ENCODE measurements at places on chromosomes 11 and 22.
A peak's percentile ranks its signal among the peaks of the same experiment; 100 is the strongest.

- no peak for DNase-seq
Measured at GRCh38 chr11:83778596-83778995, 492.4 kb upstream of the CCDC90B start.

GRCh38 chr22:30161051-30161469, 80.8 kb downstream of the HORMAD2 start:
- no peak for DNase-seq

DNA sequence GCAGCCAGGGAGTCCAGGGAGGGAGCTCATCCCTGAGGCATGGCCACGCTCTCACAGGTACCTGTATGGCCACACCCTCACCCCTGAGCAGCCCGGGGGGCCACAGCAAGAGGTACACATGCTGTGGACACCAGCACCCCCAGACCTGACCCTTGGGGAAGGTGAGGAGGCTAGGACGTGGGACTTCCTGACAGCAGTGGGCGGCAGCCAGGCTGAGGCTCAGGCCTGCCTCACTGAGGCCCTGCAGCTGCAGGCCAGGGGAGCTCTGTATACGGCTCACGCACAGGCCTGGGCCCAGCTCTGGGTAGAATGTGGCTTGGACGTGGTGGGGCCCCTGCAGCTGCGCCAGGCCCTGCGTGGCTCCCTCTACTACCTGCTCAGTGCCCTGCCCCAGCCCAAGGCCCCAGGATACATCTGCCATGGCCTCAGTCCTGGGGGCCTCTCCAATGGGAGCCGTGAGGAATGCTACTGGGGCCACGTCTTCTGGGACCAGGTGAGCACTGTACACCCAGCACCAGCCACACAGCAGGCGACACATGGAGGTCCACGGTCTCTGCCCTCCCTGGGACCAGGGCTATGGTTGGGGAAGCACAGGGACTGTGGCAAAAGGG, 1.8 kb downstream of the PGGHG start:
- no peak for DNase-seq

GRCh38 chr22:33139937-33140336, 81.8 kb upstream of the SYN3 start:
- no peak for DNase-seq

DNA sequence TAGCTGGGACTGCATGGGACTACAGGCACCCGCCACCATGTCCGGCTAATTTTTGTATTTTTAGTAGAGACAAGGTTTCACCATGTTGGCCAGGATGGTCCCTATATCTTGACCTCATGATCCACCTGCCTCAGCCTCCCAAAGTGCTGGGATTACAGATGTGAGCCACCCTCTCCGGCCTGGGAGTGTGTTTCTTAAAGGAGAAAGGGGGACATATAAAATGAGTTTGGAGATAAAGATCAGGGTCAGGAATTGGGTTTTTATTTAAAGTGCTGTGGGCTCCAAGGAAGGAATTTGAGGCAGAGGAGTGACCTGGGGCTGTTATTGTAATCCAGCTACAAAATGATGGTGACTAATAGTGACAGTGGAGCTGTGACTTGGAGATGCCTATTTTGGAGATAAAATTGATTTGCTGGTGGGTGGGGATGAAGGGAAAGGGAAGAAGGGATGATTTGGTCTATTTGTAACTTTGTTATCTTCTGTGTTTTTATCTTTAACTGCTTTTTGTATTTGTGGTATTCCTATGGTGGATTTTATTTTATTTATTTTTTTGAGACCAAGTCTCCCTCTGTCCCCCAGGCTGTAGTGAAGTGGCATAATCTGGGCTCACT, 5.0 kb downstream of the CRKL start:
- no peak for DNase-seq

- DNase-seq = peak; percentile 81
Measured at GRCh38 chr11:8871171-8871775, 39.7 kb upstream of the AKIP1 start.

- DNase-seq = peak; percentile 39
Measured at GRCh38 chr22:40922484-40923303, 28.5 kb upstream of the RBX1 start.

- DNase-seq = no peak
Measured at GRCh38 chr11:68818181-68818580, 23.5 kb downstream of the CPT1A start.

- no peak for DNase-seq
Measured at GRCh38 chr11:78020246-78020645, 2.8 kb downstream of the KCTD14 start.

- no peak for DNase-seq
Measured at GRCh38 chr11:19753451-19754106, 40.9 kb downstream of the NAV2 start.

GRCh38 chr11:83278351-83278750, 7.8 kb downstream of the CCDC90B start:
- DNase-seq = no peak

GRCh38 chr22:42683578-42684283, 34.5 kb upstream of the CYB5R3 start:
- DNase-seq = no peak

GRCh38 chr11:81700076-81700475, 1033.6 kb downstream of the FAM181B start:
- no peak for DNase-seq

GRCh38 chr22:26380072-26380830, 48.8 kb upstream of the ASPHD2 start:
- no peak for DNase-seq

DNA sequence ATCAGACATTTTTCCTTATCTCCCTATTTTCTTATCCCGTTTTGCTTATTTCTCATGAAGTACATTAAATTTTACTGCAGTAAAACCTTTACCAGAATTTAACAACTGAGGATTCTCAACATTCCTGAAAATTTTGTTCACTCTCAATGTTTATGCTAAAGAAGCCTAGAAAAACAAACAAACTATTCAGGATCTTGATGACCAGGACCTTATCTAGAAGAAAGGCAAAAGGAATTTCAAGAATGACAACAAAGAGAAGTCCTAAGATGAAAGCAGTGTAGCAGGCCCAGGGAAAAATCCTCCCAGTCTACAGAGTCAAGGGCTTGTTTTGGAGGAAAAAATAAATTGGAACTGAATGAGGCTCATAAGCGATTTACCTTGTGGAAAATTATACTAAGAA, 283.3 kb upstream of the ARHGAP42 start:
- no peak for DNase-seq

DNA sequence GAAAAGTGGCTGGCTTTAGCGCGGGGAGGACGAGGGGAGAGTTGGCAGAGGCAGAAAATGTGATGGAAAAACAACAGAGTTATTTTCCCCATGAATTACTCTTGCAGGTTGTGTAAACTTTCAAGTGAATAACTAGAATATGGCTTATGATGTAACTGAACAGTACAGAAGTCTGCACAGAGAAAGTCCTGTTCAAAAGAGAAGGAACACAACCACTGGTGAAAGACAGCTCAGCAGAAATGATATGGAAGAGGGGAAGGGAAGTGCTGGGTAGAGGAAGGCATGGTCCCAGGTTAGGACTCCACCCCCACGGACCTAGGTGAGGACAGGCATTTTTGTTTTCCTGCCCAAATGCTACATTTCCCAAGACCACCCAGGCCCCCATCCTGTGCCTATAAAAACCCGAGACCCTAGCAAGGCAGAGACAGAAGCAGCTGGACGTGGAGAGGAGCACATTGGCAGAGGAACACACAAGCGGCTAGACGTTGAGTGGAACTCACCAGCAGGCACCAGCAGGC, 77.7 kb downstream of the MAML2 start:
- no peak for DNase-seq

- DNase-seq = no peak
Measured at GRCh38 chr11:80165744-80166143, 724.9 kb upstream of the TENM4 start.

DNA sequence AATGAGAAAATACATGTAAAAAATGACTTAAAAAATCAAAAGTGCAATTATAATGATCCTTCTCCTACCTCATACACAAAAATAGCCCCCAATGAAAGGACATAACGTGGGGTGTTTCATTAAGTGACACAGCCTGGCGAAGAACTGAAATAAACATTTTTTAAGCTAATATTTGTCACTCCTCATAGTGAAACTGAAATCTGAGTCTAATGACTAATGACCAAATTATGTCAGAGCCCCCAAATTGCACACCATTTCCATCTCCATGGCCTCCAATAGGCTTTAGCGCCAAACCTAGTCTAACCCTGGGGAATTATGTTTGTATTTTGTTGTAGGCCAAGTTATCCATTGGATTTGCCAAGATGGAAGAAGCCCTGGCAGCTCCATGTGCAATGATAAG, 119.1 kb downstream of the WT1 start:
- DNase-seq = no peak

GRCh38 chr22:30202531-30203006, 44.0 kb downstream of the LIF start:
- peak; percentile 51 for DNase-seq

DNA sequence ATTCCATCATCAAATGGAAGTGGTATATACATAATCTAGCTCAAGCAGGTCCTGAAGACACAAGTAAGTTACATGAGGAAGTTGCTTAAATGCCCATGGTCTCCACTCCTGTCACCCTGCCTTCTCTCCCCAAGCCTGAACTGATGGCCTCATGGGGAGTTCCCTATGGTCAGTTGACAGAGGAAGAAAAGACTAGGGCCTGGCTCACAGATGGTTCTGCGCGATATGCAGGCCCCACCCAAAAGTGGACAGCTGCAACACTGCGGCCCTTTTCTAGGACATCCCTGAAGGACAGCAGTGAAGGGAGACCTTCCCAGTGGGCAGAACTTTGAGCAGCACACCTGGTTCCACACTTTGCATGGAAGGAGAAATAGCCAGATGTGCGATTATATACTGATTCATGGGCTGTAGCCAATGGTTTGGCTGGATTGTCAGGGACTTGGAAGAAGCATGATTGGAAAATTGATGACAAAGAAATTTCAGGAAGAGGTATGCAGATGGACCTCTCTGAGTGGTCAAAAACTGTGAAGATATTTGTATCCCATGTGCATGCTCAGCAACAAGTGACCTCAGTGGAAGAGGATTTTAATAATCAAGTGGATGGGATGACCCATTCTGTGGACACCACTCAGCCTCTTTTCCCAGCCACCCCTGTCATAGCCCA, 17.3 kb upstream of the CD82 start:
- no peak for DNase-seq

Data from left renal pelvis (tissue), 4 donors.